ENCODE measurements at places on chromosomes 11 and 22.
A peak's percentile ranks its signal among the peaks of the same experiment; 100 is the strongest.

GRCh38 chr11:122711831-122712381, 56.4 kb downstream of the UBASH3B start:
- DNase-seq, result no peak

- DNase-seq, result no peak
Measured at GRCh38 chr11:64001484-64002420, 15.5 kb downstream of the OTUB1 start.

GRCh38 chr11:61054513-61054912, 47.8 kb upstream of the CD5 start:
- DNase-seq, result no peak

DNA sequence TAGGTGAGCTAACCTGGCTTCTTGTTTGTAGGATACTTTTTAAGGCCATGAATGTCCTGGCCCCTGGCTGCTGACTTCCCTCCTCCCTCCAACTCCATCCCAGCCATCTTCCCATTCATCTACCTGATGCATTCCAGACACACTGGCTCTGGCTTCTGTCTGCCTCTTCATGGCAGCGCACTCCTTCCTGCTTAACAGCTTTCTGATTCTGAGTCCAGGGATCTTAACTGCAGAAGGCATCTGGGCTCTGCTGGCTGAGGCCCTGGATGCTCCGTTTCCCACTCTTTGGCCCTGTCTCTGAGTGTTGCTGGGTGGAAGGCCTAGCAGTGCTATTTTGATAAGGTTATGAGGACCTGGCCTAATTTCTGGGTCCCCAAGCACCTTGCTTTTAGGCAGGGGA, 1.8 kb upstream of the THY1 start:
- no peak for DNase-seq

- no peak for DNase-seq
Measured at GRCh38 chr11:10291801-10292638, 2.0 kb downstream of the SBF2 start.

- DNase-seq, result no peak
Measured at GRCh38 chr11:61578819-61579675, 1.8 kb downstream of the SYT7 start.

GRCh38 chr11:130183878-130184610, 24.5 kb downstream of the ST14 start:
- DNase-seq, result no peak

DNA sequence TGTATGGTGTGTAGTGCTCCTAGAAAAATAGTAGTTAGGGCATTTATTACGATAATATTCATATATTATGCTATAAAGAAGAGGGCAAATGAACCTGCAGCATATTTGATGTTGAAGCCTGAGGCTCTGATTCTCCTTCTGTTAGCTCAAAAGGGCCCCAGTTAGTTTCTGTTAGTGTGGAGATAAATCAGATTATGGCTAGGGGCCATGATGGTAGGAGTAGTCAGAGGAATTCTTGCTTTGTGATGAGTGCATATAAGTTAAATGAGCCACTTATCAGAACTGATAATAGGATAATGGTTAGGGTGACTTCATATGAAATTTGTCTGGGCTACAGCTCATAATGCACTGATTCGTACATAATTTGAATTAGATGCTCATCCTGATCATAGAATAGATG, 298.4 kb downstream of the DYNC2H1 start:
- no peak for DNase-seq

DNA sequence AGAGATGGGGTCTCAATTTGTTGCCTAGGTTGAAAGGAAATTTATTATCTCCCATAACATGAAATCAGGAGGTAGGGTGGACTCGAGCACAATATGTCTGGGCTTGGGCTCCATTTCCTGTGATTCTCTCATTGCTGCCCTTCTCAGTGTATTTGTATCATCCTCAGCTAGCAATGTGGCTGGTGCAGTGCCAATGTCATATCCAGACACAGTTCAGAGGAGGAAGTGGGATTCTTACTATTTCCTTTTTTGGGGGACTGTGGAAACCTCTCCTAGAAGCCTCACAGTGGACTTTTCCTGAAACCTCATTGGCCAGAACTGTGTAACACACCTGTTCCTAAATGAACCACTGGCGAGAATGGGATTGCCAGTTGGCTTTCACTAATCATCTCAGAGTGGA, 21.0 kb upstream of the SWAP70 start:
- no peak for DNase-seq

- no peak for DNase-seq
Measured at GRCh38 chr11:87324817-87325489, 287.2 kb downstream of the TMEM135 start.

GRCh38 chr11:114197799-114198500, 98.2 kb upstream of the NNMT start:
- no peak for DNase-seq

GRCh38 chr11:20844630-20845029, 175.2 kb downstream of the NELL1 start:
- DNase-seq, result no peak

- no peak for DNase-seq
Measured at GRCh38 chr11:57306940-57307565, 17.7 kb downstream of the TNKS1BP1 start.

DNA sequence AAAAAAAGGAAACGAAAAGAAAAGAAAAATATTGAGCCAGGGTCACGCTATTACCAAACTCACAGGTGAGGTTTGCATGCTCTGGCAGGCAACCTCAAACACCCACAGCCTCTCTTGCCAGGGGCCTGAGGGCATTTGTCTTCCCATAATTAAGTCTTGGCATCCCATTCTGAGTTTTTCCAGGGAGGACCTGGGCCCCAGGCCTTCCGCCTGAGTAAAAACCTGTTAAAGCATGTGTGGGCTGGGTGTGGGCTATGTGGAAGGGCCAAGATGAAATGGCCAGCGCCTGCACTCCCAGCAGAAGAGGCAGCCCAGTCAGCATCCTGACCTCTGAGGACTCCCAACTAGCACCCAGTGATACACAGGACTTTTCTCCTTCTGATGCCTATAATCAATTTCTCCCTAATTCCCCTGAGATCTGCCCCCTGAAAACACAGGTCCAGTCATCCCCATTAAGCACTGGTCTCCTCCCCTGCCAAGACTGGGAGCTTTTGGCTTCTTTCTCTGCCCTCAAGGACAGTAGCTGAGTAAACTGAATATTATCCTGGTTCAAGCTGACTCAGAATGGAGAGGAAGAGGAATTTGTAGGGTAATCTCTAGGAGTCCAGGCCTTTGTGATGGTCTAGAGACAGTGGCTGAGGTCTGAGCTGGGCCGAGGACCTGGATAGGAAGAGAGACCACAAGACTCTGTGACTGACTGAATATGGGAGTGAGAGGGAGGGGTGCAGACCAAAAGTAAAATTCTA, 35.6 kb upstream of the ACER3 start:
- DNase-seq, result no peak

DNA sequence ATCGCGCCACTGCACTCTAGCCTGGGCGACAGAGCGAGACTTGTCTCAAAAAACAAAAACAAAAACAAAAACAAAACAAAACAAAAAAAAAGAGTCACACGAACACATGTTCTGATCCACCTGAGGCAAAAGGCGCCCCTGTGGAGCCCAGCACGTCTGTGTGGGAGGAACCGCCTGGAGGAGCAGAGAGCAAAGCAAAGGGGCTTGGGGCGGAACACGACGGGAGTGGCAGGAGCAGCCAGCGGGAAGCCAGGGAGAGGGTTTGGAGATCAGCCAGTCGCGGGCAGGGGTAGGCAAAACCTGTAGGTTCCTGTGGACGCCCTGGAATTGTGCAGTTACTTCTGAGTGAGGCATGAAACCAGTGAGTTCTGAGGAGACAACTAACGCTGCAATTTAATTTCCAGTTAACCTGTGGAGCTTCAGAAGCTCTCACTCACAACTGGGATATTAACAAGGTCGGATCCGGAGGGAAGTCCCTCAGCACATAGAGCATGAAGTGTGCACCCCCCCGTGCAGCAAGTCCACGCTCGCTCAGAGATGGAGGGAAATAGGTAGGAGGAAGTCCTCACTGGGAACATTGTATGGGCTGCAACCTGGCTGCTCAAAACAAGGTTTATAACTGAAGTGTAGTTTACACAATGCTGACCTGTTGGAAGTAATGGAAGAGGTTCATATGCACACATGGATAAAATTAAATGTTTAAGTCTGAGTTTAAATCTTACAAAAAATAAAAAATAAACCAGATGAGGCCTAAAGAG, 13.2 kb upstream of the USP18 start:
- DNase-seq, result no peak

DNA sequence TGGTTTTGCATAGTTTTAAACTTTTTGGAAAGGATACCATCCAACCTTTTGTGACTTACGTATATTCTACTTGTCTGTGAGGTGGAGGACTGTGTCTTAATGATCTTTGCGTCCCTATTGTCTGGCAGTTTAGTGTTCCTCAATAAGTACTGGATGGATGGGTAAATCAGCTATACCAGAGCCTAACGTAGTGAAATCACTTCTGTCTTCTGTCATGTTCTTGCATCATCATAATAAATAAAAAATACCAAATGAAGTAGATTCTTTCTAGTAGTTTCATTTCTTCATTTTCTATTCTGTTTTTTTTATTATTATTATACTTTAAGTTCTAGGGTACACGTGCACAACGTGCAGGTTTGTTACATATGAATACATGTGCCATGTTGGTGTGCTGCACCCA, 66.4 kb downstream of the ACER3 start:
- no peak for DNase-seq

- no peak for DNase-seq
Measured at GRCh38 chr22:45064313-45065278, 54.8 kb upstream of the PHF21B start.

DNA sequence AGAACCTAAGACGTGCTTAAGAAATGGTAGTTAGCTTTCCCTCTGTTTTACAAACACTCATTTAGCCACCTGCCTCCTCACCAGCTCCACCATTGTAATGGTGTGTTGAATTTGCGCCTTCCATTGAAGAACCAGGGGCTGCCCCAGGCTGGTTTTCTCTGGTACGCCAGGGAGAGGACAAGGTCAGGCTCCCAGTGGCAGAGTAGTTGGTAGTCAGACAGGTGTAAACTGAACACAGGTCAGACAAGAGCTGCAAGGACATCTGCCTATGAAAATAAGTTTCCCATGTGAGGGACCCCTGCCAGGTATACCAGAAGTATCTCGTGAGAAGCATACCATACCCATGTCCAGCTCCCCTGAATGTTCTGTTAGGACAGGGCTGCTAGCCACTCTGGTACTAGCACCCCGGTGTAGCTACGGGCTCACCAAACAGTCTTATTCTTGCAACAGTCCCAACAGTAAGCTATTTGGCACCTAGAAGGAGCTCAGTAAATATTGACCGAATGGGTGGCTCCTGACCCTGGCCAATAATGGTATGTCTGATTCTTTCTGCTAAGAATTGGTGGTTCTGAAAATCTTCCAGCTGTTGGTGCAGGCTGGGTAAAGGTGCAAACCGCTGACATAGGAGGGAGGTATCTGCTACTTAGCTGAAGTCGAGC, 359.0 kb downstream of the LARGE1 start:
- no peak for DNase-seq

GRCh38 chr22:37330200-37331033, 48.1 kb downstream of the CYTH4 start:
- DNase-seq, result no peak

GRCh38 chr22:45093609-45094008, 70.1 kb upstream of the NUP50 start:
- DNase-seq, result no peak

DNA sequence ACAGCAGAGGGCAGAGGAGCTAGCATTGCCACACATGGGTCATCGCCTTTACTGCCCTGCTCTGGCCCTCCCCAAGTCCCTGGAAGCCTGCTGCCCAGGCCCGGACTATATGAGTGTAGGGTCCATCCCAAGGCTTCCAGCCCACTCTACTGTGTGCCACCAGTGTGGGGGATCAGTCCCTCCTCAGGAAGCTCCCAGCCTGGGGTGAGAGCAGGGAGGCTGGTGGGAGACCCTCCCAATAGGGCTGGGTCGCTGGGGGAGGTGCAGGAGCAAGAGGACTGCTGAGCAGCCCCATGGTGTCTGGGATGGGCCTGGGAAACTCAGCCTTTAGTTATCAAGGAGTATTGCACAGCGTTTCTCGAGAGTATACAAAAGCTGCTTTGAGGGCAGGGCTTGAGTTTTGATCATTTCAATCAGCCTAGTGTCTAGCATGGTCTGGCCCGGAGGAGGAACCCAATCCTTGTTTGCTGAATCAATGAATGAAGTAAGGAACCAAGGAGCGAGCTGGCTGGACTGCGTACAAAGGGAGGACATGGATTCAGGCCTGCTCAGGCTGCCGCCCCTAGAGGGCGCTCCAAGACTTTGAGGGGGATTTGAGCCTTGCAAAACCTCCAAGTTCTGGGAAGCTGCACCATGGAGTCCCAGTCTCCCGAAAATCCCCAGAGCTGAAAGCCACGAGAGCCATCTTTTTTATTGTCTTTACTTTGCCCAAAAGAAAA, 89.0 kb upstream of the PARVA start:
- no peak for DNase-seq

DNA sequence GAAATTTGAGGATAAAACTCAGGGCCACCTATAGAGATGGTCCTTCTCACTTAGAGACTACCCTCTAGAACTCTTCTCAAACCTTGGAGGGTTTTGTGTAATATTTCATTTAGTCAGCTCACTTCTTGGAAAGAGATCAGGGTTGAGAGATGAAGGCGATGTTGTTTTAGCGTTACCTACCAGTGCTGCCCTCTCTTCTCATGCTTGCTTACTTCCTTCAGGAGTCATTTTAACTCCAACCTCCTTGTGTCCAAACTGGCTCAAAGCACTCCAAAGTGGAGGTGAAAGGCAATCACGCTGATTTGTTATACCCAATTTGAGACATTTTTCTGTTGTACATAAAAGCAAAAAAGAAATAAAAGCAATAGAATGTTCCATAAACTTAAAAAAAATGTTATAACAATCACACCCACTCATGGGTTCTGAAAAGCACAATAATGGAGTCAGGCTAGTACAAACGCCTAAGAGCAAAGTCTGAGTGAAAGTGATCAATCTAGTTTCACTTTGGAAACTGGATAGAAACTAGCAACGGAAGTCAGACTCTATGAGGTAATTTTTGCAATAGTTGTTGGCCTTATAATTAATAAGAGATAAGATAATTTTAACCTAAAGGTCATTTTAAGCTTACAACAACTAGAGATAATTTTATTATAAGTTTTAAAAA, 117.1 kb downstream of the MRTFA start:
- DNase-seq, result no peak

DNA sequence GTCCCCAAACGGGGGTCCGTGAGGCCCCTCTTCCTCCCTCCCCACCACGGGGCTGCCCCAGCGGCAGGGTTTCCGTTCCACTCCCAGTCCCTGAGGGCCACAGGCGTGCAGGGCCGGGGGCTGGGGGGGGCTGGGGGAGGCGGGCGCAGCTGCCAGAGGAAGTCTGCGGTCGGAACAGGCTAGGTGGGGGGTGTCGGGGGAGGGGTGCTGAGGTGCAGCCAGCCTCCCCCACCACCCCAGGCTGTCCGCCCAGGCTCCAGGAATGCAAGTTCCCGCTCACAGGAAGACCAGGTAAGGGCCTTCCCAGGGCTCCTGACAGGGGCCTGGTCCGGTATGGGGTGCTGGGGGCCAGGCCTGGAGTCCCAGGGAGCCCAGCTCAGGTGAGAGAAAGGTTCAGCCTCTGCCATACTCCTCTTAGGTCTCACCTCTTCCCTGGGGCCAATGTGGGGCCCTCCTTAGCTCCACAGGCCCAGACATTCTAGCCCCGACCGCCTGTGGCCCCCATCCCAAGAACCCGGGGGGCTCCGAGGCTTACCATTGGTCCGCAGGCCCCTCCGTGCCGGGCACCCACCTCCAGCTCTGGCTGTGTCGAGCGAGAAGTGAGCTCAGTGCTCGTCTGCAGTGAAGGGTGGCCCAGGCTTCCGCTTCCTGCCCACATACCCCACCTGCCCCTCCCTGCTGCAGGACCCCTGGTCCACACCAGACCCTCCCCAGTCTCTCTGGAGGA, at the start of gene PTPRCAP:
TSS of gene PTPRCAP (minus strand) at position 601 of the 727 bp plus-strand sequence. CDS start at position 538, 63 bp downstream.
- DNase-seq, result peak; percentile 57

Measured in stimulated activated CD8-positive, alpha-beta memory T cell treated with anti-CD3 and anti-CD28 coated beads, Interleukin-7, amount 100 ng/mL, for 1 hour (primary cell).